Colonic mucosa (tissue), 4 donors: ENCODE measurements at places on chromosomes 2 and 18. TPM values are rescaled to one million over a fixed set of nuclear protein-coding genes. Genes with fewer than 3 reads are reported as not detected.

DNA sequence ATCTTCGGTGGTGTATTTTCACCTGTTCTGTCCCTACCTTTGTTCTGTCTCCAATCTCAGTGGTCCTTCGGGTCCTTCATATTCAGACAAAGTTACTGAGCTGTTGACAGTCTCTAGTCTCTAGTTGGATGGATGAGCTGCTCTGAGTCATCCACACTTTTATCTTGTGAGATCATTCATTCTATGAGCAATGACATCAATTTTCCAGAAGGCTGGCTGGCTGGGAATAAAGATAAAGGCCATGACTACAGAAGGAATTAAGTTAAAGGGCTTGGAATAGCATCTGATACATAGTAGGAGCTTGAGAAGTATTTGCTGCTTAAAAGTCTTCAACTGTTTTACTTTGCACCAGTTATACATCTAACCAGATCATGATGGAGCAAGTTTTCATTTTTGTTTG, 43.1 kb upstream of the SLC39A10 start:
- DNase-seq: no peak

DNA sequence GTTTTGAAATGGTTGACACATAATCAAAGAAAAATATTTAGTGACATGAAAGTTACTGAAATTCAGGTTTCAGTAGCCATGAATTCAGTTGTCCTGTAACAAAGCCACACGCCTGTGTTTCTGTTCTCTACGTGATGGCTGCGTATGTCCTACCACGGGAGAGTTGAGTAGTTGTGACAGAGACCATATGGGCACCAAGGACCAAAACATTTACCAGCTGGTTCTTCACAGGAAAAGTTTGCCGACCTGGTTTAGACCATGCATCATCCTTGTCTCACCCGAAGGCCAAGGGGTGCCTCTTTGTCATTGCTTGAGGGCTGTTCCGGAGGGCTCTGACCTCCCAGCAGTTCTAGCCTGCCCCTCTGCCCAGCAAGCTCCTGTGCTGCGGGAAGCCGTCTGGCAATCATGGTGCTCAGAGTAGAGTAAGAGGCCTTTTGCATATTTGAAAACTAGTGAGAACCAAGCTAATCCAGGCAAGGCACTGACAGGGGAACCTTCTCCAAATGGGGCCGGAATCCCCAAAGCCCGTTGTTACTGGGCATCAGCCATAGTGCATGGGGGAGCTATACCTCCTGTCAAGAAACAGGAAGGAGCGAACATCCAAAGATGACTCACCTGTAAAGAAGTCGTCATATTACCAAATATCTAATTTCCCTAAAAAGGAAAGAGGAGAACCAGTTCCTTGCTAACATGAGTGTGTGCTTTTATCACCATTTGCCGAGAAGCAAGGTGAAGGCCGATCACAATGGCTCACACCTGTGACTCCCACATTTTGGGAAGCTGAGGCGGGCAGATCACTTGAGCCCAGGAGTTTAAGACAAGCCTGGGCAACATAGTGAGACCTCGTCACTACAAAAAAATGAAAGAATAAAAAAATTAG, 92.6 kb upstream of the RAB12 start:
- DNase-seq: no peak

DNA sequence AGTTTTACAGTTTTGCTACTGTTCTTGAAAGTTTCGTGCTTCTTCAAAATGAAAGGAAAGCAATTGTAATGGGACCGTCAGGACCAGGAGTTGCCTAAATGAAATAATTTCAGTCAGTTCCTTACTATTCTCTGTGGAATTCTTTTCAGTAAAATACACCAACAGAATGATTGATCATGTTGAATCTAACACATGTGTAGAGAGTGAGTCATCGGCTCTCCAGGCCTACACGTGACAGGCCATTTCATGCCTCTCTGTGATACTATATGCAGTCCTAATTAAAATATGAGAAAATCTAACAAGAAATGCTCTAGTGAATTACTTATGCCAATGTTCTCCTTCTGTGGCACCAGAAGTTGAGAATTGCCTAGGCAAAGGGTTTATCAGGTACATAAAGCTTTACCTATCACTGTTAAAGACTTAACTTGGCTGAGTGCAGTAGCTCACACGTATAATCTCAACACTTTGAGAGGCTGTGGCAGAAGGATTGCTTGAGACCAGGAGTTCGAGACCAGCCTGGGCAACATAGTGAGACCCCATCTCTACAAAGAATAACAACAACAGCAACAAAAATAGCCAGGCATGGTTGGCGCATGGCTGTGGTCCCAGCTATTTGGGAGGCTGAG, 199.4 kb downstream of the LRRTM1 start:
- no peak for DNase-seq

The SULT1C4 gene
- total RNA-seq: 0.59 TPM

DNA sequence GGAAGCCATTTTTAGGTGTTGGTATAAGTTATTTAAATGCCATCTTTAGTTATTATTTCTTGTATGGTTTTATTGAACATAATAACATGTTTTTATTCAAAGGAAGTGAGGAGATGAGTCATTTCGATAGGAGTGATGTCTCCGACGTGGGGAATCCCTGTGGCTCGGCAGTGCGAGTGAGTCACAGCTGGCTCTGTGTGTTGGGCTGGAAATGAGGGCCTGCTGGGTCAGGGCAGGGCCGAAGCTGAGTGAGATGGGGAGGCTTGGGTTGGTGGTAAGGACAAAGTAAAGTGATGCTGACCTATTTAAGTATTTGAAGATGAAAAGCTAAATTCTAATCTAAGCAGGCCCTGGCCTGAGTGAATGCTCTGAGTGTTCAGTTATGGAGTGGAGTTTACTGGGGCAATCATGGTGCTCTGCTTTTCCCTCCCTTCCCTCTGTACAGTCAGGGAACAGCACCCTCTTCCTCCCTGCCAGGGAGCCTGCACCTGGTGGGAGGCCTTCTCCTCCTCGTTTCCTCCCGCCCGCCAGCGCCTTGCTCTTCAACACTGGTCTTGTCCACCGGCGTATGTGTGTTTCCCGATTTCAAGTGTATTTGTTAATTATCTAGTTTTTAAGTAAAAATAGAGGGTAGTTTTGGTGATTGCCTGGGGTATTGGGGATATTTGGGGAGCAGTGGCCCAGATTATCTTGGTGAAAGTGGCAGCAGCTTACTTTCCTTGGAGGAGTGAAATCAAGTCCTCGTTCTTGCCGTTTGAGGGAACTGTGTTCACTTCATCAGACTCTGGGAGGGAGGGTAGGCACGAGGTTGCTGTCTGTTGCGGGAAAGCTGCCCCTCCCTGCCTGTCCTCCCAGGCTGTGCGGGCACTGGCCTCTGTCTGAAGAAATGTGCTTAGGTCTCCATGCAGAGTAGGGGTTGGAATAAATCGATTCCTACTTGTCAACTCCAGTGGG, 157.0 kb downstream of the LDLRAD4 start:
- no peak for DNase-seq

The NPHP1 gene
- 0.42 TPM for total RNA-seq

DNA sequence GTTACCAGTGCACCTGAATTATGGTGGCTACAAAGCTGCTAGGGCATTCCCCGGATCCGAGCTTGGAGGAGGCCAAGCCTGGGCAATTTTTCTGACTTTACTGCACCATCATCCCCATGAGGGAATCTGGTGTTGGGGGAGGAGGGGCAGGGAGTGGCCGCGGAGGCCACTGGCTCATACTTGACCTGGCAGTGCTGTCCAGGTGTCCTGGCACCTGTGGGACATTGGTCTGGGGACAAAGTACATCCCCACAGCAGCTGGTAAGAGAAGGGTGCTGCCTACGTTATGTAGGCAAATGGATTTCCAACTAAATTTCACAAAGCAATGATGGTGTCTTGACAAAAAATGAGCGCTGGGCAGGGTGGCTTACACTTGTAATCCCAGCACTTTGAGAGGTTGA, 48.3 kb downstream of the KLHL29 start:
- DNase-seq: no peak

The CBLN2 gene
- total RNA-seq: 0.96 TPM

- DNase-seq: no peak
Measured at GRCh38 chr2:217742841-217743240, 260.0 kb downstream of the TNS1 start.
